Umbilical cord (tissue), 2 donors: ENCODE measurements at places on chromosomes 13 and 19. TPM values are rescaled to one million over a fixed set of nuclear protein-coding genes. Genes with fewer than 3 reads are reported as not detected.
A peak's percentile ranks its signal among the peaks of the same experiment; 100 is the strongest.

The TEX101 gene
- not detected for total RNA-seq

The SYNGR4 gene
- total RNA-seq = not detected

The MEDAG gene
- 61.2 TPM for total RNA-seq

The DCT gene
- 5.8 TPM for total RNA-seq

- DNase-seq = no peak
Measured at GRCh38 chr13:40787062-40787461, 2.3 kb upstream of the SLC25A15 start.

The CEACAM19 gene
- not detected for total RNA-seq

The MAP2K7 gene
- 9.6 TPM for total RNA-seq

- DNase-seq = peak; percentile 92
Measured at GRCh38 chr13:41061914-41062837, 867 bp downstream of the WBP4 start.

The CHAF1A gene
- total RNA-seq = 13.0 TPM

GRCh38 chr13:60043262-60043661 lies 120.5 kb downstream of the DIAPH3 start:
- peak; percentile 25 for DNase-seq

DNA sequence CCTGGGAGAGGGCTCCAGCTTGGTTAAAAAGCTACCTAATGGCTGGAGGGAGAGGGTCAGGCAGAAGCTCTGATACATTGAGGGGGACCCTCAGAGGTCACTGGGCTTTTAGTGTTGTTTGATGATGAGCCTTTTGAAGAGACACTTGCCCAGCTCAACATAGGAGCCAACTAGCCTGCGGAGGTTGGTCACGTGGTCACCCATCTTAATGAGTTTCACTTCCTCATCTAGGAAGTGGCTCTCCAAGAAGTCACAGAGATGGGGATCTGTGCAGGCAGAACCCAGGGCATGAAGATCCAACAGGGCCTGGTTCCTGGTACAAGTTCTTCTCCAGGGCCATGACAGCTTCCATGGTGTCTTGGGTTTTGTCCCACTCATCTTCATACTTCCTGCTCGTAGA lies 33.4 kb downstream of the IPO5 start:
- DNase-seq = no peak

DNA sequence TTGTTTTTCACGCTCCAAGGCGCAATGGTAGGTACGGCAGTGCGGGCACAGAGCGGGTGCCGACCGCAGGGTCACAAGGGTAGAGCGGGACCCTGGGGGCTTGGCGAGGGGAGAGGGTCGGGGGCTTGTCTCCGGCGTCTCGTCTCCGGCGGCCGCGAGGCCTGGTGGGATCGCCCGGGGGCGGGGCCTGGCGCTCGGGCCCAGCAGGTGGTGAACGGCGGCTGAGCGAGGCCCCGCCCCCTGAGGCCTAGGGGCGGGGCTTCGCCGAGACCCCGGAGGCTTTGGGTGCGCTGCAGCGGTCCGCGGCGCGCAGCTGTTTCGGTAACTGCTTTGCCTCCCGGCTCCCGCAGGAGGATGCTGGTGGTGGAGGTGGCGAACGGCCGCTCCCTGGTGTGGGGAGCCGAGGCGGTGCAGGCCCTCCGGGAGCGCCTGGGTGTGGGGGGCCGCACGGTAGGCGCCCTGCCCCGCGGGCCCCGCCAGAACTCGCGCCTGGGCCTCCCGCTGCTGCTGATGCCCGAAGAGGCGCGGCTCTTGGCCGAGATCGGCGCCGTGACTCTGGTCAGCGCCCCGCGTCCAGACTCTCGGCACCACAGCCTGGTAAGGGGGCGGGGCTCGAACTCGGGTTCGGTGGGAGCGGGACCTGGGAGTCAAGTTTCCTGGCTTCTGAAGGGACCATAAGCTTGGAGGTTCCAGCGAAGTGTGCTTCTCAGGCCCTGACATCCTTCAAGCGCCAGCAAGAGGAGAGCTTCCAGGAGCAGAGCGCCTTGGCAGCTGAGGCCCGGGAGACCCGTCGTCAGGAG lies at the start of gene TSEN34:
Gene TSEN34 (plus strand): TSS at position 298 of the 800 bp plus-strand sequence. CDS start 57 bp downstream, at position 355.
- DNase-seq = peak; percentile 64

- DNase-seq = no peak
Measured at GRCh38 chr13:90622541-90622940, 724.9 kb upstream of the MIR17HG start.

DNA sequence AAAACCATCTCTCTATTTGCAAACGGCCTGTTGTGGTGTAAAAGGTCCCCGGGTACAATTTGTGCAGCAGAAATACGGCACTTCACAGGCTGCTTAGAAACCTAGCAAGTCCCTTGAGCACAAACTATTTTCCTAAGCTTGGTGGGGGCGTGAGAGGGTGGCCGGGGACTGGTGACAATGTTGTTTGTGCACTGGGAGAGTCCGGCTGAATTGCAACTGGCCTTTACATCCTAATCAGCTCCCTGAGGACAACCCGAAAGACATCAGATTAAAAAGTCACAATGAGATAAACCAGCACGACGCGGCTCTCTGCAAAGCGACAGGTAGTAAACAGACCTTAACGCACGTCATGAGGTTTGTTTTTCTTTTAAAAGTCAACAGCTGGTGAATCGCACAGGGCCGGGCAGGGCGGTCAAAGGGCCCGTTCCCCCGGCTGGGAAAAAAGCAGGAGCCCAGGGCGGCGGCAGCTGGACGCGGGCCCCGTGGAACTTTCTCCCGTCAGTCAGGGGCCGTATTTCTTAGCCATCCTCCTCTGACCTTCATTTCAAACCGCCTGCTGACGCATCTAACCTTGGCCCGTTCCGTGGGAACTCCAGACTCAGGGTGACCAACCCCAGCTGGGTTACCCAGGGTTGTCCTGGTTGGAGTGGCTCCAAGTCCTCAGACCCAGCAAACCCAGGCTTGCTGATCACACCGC lies 112.3 kb downstream of the GADD45B start:
- DNase-seq = no peak

DNA sequence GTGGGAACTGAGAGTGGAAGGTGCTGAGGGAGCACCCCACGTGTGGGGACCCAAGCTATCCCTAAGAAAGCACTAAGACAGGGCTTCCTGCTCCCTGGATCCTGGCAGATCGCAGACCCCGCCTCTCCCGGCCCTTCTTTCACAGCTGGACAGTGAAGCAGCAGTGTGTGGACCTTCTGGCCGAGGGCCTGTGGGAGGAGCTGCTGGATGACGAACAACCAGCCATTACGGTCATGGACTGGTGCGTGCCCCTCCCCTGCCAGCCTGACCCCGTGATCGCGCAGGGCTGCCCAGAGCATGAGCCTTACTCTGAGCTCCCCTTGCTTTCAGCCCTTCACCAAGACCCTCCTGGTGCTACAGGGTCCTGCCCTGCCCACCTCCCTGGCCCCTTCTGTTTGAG lies 2.3 kb downstream of the NCCRP1 start:
- peak; percentile 73 for DNase-seq

DNA sequence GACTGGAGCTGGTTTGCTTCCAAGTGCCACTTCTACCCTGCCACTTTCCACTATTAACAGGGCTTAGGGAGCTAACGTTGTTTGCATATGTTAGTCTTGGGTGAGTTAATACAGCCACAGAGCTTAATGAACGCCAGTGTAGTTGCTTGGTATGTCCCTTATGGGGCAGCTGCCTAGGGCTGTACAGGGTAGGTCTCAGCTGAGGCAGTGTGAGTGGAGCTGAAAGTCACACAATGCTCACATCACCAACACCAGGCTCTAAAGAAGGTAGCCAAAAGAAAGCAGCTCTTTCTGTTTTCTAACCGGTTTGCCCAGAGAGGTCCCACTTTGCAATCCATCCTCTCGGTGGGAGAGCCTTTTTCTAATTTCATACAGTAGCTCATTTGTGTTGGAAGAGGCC lies 186.2 kb downstream of the RGCC start:
- DNase-seq = no peak

GRCh38 chr19:32817569-32818476 lies 51.7 kb downstream of the SLC7A9 start:
- DNase-seq = no peak

The JUNB gene
- total RNA-seq = 277 TPM

GRCh38 chr19:47172666-47173455 lies 42.2 kb downstream of the SAE1 start:
- no peak for DNase-seq

The SLC25A41 gene
- not detected for total RNA-seq

The ZNF878 gene
- total RNA-seq = 1.9 TPM

The RSPH6A gene
- not detected for total RNA-seq

DNA sequence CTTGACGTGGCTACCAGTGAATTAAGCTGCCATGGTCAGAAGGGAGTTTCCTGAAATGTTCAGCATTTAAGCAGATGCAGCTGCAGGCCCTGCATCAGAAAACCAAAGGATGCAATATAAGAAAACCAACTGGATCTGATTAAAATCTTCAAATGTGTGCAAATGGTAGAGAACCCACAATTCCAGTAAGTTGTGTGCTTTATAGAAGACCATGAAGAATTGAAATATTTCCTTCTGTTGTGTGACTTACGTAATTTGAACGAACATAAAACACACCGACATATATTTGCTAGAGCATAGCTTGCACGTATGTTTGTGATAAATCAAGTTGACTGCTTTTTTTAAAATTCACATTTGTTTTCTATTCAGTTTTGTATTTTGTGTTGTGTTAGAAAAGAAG lies 191.4 kb downstream of the COL4A1 start:
- DNase-seq = no peak

DNA sequence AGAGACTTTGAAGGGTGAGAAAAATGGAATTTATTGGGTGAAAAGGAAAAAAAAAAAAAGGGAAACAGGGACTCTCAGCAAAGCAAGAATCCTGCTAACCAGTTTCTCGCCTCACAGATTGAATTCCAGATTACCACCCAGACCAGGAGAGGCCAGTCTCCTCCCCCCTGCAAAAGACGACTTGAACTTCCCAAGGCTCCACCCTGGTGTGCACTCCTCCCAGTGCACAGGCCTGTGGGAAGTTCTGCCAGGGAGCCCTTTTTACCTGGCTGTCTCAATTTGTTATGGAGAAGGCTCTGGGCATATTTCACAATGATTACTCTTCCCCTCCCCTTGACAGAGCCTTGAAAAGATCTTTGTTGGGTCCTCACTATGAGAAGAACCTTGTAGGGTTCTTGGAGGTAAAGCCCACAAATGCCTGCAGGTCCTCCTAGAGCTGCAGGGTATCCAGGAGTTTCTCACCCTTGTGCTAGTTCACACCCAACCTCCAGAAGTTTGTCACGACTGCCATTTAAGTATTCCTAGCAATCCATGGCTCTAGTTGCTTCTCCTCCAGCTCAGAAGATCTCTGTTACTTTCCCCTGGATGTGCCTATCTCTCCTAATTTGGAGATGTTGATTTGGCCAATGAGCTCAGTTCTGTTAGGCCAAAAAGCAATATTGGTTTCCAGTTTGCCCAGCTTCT lies 229.8 kb upstream of the TMTC4 start:
- no peak for DNase-seq

The CCNA1 gene
- total RNA-seq = not detected

The THSD1 gene
- total RNA-seq = 8.4 TPM

DNA sequence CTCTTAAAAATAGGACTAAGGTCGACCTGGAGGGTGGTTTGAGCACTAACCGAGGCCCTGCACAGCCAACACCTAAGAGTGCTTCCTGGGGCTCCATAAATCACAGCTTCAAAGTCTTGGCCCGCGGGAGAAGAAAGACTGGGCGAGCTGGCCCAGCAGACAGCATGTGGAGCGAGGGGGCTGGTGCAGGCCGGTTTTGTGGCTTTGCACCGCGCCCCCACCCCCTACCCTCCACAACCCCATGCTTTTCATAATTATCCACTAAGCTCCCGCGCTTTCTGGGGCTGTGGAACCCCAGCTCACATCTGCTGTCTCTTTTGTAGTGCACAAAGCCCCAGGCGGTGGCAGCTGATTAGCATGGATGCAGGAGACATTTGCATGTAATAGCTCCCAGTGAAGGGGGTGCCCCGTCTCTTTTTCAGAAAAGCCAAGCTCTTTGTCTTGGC lies 17.1 kb downstream of the CARM1 start:
- DNase-seq = peak; percentile 48

The RXFP2 gene
- 0.24 TPM for total RNA-seq

The OR7D2 gene
- total RNA-seq = 0.48 TPM

The CACNA1A gene
- total RNA-seq = 26.7 TPM

GRCh38 chr19:29092712-29093552 lies 120.0 kb downstream of the UQCRFS1 start:
- no peak for DNase-seq

DNA sequence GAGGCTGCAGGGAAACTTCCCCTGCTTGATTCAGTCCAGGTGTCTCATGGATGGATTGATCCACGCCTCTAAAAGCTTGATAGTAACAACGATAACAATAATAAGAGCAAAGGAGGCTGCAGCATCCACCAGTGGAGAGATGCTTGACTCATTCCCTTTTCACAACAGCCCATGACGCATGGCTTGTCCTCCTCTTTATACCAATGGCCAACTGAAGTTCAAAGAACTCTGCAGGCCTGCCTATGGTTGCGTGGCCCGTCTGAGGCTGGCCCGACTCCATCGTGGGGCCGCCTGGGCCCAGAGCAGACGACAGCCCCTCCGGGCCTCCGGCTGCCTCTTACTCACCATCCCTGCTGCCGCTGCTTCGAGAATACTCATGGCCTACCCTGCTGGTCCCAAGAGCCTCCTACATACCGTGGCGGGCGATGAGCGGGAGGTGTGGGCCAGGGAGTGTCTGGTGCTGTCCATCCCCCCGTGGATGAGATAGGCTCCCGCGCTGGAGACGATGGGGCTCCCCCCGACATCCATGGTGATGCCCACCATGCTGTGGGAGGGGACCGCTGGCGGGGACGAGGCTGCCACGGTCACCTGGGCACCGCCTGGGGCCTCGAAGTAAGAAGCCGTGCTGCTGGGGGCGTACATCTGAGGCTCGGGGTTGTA lies 61.8 kb upstream of the RANBP3 start:
- no peak for DNase-seq

DNA sequence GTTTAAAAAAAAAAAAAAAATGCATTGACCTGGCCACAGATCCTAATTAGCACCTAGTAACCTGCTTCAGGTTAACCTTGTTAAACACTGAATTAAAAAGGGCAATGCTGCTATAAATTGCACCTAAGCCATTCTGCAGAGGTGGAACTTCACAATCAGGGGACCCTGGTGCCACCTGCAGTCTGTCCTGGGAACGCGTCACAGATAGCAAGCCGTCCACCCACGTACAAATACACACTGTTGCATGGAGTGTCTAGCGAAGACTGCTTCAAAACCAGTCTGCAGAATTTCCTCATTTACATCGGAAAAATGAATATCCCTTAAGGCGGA lies 169.3 kb downstream of the COL4A1 start:
- DNase-seq = peak; percentile 45

DNA sequence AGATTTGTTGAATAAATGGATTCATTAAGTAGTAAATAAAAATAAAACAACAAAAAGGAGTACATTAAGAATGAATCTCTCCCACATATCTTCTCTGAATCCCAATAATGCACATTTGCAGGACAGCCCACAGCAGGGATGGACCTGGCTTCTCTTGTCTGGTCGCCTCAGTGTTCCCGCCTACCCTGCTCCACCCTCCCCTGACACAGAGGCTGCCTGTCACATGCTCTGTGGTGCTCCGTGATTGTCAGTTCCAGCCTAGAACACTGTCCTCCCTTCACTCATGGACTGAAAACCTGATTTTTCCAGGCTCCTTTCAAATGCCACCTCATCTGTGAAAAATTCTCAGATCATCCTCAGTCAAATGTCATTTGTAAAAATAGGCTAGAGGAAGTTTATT lies 94.5 kb upstream of the GPR12 start:
- no peak for DNase-seq
